ENCODE measurements at places on chromosomes 3 and 15. TPM values are rescaled to one million over a fixed set of nuclear protein-coding genes. Genes with fewer than 3 reads are reported as not detected.

CHST13 gene
- total RNA-seq: 0.33 TPM

LRRIQ4 gene
- not detected for total RNA-seq

DAZL gene
- total RNA-seq: not detected

XIRP1 gene
- not detected for total RNA-seq

DNA sequence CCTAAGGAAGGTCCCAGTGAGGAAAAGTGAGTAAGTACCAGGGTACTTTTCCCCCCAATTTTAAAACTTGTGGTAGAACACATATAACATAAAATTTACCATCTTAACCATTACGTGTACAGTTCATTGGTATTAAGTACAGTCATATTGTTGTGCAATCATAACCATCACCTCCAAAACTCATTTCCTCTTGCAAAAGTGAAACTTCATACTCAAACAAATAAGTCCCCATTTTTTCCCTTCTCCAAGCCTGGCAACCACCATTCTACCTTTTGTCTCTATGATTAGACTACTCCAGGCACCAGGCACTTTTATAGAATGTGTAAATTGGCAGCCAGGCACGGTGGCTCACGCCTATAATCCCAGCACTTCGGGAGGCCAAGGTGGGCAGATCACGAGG, 12.2 kb downstream of the PRC1 start:
- no peak for DNase-seq

DNA sequence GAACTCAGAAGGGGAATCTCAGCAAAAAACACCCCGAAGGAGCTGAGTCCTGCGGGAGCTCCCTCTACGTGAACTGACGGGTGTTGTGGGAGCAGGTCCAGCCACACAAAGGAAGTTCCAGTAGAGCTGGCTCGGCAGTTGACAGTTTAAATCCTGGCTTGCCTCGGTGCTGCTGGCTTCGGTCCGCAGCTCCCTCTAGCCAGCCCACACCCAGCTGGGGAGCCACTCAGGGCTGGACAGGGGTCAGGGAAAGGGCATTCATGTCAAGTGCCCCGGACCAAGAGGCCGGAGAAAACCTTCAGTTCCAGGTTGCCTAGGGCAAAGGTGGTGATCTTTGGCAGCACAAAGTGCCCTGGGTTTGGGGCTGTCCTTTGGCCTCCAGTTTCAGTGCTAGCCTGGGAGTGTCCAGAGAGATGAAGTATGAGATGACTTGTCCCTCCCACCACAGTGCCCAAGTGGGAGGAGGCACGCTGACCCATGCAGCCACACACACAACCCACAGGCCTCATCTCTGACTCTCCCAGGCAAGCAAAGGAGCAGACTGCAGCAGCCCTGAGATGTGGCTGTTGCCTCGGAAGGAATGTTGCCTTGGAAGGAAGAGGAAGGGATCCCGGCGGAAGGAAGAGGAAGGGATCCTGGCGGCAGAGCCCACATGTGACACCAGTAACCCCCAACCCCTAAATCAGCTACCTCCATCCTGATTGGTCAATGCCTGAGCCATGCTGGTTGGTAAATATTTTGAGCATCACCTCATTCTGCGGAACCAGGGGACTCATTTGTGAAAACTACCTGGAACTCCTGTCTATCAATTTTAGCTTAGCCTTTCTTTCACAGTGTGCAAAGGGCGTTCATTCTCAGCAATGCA, 13.9 kb upstream of the ANPEP start:
- DNase-seq: peak; percentile 80

DNA sequence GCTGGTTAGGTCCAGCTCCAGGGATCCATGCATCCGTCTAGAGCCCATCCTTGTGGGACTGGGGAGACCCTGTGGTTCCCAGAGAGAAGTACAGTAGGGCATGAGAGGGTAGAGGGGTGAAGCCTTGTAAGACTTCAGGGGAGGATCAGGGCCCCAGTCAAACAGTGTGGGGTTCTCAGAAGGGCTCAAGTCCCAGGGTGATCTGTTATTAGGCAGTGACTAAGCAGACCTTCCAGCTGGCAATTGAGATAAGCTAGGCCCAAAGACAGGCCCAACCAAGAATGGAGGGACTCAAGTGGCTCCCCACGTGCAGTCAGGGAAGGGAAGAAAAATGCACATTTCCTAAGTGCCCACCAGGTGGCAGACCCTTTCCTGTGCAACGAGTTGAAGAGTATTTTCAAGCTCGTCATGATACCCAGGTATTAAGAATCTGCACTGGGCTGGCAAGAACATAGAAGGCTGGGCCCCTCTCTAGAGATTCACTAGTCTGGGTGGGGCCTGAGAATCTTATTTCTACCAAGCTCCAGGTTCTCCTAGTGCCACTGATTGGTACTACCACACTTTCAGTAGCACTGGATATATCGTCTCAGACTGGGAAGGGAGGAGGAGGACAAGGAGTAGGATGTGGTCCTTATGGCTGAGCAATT, 240.8 kb downstream of the NR1D2 start:
- no peak for DNase-seq

DNA sequence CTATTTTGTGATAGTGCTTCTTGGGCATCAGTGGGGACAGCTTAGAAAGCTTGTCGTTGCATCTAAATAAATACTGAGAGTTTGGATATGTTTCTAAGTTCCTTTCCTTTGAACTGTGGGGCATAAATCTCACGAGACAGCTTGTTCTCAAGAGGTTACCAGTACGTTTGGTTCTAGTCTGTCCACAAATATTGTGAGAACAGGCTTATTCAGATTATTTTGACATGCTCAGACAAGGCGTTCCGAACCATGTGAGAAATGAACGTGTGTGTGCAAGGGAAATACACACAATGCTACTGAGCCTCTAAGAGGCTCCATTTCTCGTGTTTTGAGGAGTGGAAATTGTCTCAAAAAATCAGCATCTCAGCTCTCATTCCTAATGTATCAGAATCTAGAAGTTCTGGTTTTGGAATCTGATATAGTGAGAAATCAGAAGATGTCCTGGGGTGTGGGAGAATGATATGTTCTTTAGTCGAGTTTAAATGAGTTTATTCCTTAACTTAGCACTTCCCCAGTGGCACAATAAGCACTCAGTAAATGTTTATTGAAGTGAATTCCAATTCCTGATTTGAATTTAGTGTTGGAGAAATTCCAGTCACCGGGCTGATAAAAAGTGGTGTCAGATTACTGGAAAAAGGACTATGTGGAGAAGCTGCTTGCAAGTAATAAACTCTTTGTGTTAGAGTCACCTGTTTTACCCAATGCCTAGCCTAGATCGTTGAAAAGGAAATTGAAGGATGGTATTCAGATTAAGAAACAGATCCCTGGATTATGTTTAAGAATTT, 481.5 kb downstream of the LPP start:
- no peak for DNase-seq

DNA sequence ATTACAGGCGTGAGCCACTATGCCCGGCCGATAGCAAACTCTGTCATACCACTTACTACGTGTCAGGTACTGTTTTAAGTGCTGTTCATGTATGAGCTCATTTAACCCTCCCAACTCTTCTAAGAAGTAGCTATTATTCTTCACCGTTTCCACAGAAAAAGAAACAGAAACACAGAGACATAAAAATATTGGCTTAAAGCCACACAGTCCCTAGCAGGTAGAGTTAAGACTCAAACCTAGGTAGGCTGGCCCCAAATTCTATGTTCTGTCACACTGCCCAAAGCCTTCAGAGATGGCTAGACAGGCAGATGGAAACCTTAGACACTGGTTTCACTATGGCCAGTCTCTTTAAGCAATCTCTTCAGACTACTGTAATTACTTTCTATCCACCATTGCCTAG, 149.8 kb upstream of the KCNMB2 start:
- no peak for DNase-seq

- no peak for DNase-seq
These were observed 15.9 kb upstream of the CHST2 start for GRCh38 chr3:143103652-143104051.

DNA sequence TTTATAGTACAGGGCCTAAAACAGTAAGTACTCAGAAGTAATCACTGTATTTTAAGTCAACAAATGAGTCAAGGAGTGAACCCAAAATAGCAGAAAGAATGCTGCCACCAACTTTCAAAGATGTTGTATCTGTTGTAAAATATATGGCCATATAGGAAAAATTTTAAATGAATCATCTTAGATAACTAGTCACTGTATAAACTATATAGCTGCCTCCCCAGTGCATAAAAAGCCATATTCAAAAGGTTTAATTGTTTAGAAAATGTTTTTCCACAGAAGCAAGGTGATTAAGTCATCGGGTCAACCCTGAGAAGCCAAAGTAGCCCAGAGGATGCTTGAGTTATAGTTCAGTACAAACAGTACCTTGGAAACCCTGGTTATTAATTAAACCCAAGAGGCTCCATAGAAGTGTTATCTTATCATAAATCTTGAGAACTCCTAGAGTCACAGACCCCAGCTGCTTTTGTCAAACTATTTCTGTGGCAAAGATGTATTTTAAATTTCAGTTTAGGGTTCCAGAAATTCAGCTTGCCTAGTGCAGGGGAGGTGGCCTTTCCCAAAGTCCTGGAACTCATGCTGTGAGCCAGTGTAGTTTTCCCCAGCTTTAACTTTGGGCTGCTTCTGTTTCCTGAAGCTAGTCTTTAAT, 39.2 kb downstream of the MBNL1 start:
- DNase-seq: no peak

All from aorta (tissue), 5 donors.